ENCODE measurements at places on chromosomes 7 and 10.

DNA sequence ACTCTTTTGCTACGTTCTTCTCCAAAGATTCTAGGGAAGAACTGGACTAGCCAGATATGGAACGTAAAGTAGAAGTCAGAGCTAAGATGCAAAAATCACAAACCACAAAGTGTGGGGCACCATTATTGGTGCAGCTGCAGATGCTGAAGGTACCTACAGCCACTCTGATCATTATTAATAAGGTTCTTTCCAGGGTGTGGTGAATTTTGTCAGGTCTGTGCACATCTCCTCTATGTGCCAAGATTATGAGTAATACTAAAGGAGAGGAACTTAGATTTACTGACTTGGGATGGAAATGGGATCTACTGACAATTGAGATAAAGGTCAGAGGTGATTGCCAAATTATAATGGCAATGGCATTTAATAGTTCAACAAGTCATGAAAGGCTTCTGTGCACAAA, 148.2 kb downstream of the RAPGEF5 start:
- no peak for DNase-seq

GRCh38 chr10:133087679-133088178, at the start of gene ADGRA1:
ADGRA1 (plus strand) TSS chr10:133087924; CDS start chr10:133088910, 986 bp downstream.
- no peak for DNase-seq

DNA sequence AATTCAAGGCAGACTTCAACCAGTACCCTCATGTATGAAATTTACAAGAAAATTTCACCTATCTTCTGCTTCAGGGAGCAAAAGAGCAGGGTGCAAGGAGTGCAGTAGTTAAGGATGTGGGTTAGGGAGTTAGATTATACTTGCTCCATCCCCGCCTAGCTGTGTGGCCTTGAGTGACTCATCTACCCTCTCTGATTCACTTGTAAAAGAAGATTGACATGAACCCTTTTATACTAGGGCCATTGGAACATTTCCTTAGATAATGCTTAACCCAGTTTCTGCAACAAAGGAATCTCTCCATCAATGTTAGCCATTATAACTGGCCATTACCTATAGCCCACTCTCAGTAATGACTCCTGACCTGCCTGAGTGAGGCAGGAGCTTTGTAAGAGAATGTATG, 10.2 kb upstream of the HSPA12A start:
- DNase-seq, result no peak

- no peak for DNase-seq
Measured at GRCh38 chr10:43226441-43226840, 40.4 kb downstream of the RASGEF1A start.

DNA sequence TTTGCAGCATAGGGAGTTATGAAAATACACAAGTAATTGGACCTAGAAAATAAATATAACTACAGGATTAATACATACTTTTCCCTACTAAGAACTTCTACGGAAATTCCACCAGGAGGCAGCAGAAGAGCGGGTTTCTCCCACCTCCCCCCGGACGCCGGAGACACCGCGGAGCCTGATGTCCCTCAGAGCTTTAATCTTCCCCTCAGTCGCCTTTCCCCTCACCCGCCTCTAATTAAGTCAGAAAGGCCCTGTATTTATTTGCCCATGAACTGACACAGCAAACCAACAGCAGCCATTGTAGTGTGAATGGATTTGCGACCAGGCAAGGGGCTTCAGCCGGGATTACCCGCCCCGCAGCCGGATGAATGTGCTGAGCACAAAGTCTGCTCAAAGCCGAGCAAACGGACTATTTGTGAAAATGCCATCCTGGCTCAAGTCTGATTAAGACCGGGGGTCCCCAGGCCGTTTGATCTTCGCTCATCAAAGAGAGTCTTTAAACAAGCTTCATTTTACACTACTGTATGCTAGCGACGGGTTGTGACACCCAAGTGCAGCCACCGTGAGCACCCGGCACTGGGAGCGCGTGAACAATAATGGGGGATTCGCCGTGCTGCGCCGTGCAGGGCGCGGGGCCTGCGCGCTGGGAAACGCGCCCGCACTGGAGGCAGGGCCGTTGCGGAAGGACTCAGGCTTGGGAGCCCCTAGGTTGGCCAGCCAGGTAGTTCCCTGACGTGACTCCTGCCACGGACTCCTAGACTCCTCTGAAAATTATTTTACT, 5.6 kb upstream of the DKK1 start:
- DNase-seq, result peak; percentile 48

DNA sequence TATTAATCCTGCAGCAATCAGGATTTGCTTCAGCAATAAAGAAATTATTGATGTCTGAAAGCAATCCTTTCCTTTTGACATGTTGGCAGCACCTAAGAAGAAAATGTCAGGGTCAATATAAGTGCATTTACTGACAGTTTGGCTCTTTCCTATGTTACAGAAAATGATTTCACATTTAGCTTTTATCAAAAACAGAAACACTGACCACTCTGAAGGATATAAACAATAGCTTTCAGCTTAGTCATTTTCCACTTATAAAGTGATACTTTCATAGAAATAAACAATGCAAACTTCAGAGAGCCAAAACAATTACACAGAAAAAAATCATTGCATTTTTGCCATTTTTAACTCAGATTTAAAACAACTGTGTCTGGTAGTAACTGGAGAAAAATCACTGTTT, 325.6 kb upstream of the KAT6B start:
- no peak for DNase-seq

- no peak for DNase-seq
Measured at GRCh38 chr7:33762151-33762910, 143.0 kb upstream of the BMPER start.

GRCh38 chr7:106071356-106071998, 40.6 kb downstream of the SYPL1 start:
- DNase-seq, result peak; percentile 41

DNA sequence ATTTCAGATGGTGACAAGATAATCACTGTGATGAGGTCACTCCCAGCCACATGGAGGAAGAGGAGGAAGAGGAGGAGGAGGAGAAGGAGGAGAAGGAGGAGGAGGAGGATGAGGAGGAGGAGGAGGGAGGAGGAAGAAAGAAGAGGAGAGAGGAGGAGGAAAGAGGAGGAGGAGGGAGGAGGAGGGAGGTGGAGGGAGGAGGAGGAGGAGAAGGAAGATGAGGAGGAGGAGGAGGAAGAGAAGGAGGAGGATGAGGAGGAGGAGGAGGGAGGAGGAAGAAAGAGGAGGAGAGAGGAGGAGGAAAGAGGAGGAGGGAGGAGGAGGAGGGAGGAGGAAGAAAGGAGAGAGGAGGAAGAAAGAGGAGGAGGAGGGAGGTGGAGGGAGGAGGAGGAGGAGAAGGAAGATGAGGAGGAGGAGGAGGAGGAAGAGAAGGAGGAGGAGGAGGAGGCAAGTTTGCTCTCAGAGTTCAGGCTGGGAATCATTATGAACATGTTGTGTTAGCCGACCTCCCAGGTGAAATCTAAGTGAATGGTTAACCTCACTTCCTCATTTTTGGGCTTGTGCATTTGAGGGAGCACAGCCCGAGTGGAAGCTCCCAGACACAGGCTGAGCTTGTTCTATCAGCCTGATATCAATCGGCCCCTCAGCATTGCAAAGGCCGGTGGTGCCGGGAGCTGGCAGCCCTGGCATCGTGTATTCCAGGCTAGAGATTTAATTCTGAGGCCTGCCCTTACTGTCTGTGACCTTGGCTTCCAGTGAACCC, 236.2 kb upstream of the PITRM1 start:
- no peak for DNase-seq

DNA sequence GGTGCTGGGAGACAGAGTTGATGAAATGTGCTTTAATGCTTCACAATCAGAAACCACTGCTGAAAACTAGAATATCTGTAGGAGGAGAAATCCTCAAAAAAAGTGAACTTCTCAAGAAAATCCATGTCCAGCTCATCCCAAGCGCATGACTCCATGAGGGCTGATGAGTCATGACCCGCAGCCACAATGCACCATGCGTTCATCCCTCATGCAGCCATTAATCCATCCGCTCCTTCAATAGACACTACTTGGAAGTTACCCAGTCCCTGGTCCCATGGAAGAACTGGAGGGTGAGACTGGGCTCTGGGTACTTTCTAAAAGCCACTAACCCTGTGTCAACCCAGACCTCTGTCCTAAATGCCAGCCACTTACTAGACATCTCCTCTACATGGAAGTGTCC, 24.4 kb downstream of the TMEM273 start:
- peak; percentile 66 for DNase-seq

DNA sequence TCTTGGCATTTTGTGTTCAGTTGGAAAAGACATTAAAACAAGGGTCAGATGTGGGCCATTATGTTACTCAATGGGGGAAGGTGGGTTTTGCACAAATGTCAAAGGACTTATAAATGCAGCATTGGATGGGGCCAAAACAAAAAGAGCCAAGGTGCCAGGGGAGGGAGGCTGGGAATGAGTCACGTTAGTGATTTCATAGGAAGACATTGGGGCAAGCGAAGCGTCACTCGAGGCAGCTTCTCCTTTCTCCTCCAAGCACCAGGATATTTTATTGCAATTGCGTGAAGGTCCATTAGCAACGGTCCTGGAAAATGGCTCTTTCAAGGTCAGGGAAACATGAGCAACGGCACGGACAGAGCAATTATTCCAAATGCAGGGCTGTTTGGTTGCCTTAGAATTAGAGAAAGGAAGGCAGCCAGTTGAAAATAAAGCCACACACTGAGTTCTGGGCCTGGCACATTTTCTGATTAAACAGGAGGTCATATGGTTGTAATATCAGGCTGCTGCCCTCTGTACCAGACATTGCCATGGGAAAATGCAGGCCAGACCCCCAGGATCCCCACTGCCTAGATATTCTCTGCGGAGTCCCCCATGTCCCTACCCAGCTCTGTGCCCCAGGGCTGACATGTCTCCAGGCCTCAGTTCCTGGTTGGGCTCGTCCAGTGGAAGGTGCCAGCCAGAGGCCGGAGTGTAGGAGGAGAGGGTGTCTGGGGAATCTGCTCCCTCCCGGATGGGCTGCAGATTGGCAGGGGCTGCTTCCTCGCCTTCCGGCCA, 63.3 kb upstream of the NANOS1 start:
- DNase-seq, result no peak

DNA sequence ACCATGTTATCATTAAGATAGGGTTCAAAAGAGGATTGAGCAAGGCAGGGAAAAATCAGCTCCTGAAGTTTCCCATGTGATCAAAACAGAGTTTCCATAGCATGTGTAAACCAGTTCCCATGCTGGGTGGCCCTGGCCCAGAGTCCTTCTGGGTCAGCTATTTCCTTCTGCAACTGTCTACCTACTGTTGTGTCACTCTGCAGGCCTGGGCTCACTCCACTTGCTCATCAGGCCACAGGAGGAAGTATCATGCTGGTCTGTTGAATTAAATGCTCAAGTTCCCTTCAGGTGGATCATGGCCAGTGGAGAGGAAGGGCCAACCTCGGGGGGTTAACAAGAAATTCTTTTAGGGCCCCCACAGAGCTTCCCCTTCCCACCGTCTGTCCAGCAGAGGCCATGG, 104.7 kb downstream of the GFRA1 start:
- DNase-seq, result no peak

DNA sequence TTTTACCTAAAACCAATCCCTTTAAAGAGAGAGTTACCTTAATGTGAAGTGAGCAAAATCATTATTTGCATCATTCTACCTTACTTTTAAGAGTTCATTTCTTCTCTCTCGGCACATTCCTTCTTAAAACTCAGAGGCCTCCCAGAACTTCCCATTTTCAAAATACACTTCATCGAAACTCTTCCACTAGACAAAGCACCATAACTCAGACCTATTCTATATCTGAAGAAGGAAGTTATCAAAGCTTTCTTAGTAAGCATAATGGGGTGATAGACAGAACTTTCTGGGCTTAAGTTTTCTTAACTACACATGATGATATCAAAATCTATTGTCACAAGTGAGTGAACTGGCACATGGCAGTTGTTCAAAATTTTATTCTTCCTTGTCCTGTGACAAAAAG, 24.6 kb upstream of the GNAT3 start:
- DNase-seq, result peak; percentile 37

DNA sequence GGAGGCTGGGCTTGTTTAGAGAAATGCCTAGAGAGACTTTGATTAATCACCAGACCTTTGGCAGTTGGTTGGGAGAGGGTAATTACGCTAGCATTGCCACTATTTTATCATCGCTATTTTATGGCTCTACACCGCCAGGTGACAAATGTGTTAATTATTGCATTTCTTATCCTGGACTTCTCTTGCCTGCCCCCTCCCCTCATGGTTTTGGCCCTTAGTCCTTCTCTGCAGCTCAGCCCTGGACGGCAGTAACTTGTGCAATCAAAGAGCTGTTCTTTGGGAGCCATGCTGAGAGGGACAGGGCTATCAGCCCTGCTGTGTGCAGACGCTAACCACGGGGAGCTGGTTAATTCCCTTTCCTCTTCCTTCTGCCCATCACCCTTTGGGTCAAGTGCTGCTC, 585.0 kb downstream of the AUTS2 start:
- no peak for DNase-seq

GRCh38 chr7:92621026-92621540, 30.9 kb upstream of the FAM133B start:
- DNase-seq, result peak; percentile 84
